AG10803 (cell line): ENCODE measurements at places on chromosomes 6 and 20.

DNA sequence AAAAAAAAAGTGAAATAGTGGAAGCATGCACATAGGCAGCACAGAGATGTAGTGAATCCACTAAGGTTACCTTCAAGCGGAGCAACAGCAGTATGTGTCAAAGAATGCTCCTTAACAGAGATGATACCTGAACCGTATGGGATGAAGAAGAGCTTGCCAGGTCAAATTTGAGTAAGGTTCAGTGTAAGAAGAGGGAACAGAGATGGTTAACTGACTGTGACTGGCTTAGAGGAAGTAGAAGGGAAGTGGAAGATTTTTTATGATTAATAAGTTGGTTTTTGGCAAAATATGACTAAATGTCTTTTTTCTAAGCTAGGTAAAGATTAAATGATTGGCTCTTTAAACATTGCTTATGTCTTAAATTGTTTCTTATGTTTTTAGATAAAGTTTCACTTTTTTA is 52.6 kb upstream of the C20orf144 start:
- no peak for DNase-seq

DNA sequence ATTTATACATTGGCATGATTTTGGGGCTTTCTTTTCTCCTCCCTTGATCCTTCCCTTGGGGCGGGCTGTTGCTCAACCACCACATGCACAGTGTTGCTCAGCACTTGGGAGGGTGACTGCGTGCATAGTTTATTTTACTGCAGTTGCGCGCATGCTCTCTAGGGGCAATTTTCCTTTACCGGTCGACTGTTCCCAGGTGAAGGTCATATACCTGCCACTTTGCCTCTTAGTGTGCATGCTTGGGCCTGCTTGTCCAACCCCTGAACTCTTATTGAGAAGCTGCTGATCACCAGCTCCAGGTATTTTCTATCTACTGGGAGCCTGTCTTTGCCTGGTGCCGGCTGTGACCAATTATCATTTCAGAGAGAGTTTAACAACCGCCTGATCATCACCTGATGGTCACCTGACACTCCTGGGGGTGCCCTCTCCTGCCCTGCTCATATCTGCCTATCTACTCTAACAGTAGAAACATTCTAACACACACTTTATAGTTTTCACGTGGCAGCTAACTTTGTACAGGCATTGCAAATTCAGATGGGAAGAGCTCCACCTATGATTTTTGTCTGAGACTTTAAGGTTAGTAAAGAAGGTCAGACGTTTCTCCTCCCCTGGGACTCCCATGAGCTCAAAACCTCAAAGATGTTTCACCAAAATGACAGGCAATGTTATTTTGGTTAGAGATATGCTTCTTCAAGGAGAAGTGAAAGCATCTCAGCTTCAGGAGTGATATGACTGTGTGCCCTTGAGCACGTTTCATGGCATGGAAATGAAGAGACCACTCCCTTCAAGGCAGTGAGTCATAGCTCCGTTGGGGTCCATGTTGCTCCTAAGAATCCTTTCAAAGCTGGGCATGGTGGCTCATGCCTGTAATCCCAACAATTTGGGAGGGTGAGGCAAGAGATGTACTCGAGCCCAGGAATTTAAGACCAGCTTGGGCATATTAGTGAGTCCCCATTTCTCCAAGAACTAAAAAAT is 227.5 kb upstream of the MYLIP start:
- DNase-seq, result no peak

DNA sequence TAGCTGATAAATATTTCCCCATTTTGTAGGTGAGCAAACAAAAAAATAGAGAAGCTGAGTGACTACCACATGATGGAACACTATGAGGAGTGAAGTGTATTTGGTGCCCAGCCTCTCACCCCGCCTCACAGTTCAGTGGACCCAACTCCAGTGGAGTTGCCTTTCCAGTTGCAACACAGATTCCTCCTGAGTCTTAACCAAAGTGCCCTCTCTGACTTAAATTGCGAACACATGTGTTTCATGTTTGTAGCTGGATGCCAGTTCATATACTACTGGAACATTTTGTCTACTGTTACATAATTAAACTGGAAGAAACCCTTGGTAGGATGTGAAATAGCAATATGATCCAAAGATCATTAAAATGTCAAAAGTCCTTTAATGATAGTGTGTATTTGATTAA is 448.9 kb downstream of the COL12A1 start:
- DNase-seq, result peak; percentile 40

DNA sequence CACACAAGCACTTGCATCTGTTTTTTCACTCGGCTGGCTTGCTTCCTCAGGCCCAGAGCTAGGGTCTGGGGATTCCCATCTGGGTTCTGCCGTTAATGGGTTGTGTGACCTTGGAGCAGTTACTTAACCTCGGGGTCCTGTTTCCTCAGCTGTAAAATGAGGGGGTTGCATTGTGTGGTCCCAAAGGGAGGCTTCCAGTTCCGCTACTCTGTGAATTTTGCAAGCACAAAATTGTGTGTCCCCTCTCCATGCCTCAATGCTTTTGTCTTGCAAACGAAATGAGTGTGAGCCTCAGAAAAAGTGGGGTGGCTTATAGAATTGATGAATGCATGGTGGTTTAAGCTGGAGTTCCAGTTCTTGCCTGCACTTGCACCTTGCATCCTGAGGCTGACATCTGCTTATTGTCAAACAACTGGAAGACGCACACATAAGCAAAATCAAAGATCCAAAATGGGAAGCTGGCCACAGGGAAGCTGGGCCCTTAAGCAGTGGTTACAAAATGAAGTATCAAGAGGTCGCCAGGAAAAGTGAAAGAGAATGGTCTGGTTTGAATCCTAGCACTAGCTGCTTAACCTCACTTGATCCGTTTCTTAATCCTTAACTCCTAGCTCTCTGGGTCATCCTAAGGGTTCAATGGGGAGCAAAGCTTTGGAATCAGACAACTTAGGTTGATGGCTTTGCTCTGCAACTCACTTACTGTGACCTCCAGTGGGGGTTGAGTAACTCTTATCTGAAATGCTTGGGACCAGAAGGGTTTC is 490.6 kb downstream of the DHX35 start:
- DNase-seq, result no peak

DNA sequence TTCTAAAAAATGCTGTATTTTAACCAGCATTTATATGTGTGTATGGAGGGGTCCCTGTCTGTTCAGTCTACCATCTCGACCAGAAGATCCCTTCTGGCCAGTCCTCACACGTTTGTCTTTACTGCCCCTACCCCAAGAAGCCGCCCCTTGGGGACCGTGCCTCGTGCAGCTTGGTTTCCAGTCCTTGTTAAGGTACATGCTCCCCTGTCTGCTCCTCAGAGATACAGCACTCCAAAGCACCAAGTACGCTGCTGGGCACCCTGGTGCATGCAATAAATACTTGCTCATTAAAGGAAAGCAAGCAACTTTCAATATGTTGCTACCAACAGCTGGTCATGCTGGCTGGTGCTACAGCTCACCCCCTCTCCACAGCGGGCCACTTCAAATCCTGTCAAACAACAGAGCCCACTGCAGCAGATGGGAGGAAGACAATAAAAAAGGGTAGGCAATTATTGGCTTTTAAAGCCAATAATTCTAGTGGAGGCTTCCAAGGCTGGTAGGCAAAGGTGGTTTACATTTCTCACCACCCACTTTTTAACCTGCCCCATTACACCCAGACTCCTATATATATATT is 61.6 kb downstream of the PSMG4 start:
- DNase-seq, result no peak

- peak; percentile 51 for DNase-seq
Observed at GRCh38 chr6:11682561-11682975, 96.0 kb downstream of the ADTRP start.
